Nasal cavity respiratory epithelium epithelial cell of viscerocranial mucosa (primary cell): ENCODE measurements at places on chromosomes 16 and 17. TPM values are rescaled to one million over a fixed set of nuclear protein-coding genes. Genes with fewer than 3 reads are reported as not detected.

Gene HBQ1
- not detected in 2 replicates for total RNA-seq

Gene KRT33A
- total RNA-seq: 0.28 and 0.68 TPM in 2 replicates

Gene AATF
- total RNA-seq: 45.1 and 47.8 TPM in 2 replicates

Gene XYLT1
- total RNA-seq: 2.4 and 4.1 TPM in 2 replicates

Gene FBF1
- total RNA-seq: 11.3 and 18.5 TPM in 2 replicates

Gene GNAO1
- total RNA-seq: under 0.01 and 0.07 TPM in 2 replicates

Gene ACAP1
- 0.34 and 0.71 TPM in 2 replicates for total RNA-seq

Gene HS3ST4
- not detected in 2 replicates for total RNA-seq

Gene C1QTNF1
- 3.4 and 8.3 TPM in 2 replicates for total RNA-seq

Gene CSH2
- not detected in 2 replicates for total RNA-seq

Gene TTYH2
- total RNA-seq: 2.4 and 3.8 TPM in 2 replicates

Gene SLC16A11
- total RNA-seq: 0.07 TPM in 1 of 2 replicates, not detected in the other

Gene ETV4
- 2.3 and 4.8 TPM in 2 replicates for total RNA-seq

Gene ADORA2B
- total RNA-seq: 36.6 and 38.2 TPM in 2 replicates
